ENCODE measurements at places on chromosomes 5 and 9.

GRCh38 chr5:168366116-168366515 is 74.7 kb downstream of the WWC1 start:
- no peak for DNase-seq

DNA sequence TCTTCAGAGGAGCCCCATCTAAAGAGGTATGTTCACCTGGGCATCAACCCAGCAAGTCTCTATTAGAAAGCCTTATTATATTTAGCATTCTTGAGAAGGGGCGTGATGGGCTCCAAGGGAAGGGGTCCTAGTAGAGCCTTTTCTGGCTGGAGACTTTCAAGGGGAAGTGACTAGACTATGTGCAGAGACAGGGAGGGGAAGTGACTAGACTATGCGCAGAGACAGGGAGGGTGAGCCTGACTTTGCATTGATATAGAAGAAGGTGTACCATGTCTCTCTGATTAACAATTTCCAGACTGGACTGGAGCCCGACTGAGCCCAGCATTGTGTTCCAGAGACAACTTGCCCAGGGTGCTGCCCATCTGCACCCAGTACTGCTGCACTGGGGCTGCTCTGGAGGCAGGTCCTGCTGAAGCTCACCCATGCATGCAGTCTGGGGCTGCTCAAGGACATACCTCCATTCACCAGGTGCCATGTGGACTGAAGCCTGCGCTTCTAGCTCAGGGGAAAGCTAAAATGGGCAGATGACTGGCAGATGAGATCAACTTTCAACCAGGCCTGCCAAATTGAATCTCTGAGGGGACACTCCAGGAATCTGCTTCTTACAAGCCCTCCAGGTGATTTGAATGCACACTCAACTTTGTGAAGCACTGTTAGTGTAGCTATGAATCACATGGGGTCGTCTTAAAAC is 83.0 kb upstream of the GNA14 start:
- DNase-seq = no peak

DNA sequence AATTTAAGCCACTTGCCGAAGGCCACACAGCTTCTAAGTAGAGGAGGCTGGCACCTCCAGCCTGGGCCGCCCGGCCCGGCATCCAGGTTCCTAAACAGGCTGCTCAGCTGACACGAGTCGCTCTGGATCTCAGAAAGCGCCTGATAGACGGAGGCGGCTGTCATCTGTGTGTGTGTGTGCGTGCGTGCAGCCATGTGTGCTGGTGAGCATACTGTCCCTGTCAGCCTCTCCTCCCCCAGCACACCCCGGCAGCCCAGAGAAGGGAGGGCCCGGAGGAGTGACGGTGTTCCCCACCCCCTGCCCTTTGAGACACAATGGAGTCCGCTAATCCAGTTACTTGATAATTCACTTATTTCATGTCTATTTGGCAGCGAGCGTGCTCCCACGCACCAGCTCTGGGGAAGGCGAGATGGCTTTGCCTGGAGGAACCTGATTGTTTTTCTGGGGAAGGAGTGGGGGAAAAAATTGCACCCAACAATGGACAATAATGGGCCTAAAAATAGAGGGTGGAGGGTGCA is 20.0 kb downstream of the NTNG2 start:
- no peak for DNase-seq

- DNase-seq = no peak
These were observed 299.9 kb upstream of the MSX2 start for GRCh38 chr5:174424219-174425053.

DNA sequence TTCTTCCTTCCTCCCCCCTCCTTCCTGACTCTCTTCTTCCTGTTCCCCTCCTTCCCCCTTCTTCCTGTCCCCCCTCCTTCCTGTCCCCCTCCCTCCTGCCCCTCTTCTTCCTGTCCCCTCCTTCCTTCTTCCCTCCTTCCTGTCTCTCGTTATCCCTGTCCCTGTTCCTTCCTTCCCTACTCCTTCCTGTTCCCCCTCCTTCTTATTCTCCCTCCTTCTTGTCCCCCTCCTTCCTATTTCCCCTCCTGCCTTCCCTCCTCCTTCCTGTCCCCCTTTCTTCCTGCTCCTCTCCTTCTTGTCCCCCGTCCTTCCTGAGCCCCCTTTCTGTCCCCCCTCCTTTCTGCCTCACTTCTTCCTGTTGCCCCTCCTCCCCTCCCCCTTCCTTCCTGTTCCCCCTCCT is 70.6 kb downstream of the COL5A1 start:
- no peak for DNase-seq

DNA sequence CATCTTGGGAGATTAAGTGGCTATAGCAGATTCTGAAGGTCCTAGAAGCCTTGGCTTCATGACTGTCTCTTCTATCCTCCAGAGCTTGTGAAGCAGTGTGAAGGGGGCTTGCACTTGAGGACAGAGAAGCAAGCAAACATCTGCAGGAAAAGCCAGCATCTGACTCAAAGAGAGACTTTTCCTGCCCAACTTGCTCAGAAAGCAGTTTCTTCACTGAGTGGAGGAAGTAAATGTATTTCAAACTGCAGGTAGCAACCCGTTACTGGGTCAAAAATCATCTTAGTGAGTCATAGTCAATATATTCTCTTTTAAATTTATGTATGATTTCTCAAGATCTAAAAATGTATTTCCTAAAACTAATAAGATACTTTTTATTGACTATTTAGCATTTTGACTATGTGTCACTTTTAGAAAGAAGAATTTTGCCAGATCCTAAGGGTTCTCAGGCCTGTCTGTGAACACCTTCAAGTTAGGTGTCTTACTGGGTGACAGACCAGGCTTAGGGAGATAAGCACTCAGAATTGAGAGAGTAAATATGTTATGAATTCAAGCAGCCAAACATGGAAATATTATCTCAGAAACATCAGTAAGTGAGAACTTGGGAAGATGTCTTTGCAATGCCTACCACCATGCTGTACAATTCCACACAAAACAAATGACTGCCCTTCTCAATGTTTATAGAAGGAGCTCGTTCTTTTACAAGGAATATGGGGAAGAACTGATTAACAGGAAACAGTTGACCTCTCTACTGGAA is 72.6 kb upstream of the DMAC1 start:
- DNase-seq = no peak

DNA sequence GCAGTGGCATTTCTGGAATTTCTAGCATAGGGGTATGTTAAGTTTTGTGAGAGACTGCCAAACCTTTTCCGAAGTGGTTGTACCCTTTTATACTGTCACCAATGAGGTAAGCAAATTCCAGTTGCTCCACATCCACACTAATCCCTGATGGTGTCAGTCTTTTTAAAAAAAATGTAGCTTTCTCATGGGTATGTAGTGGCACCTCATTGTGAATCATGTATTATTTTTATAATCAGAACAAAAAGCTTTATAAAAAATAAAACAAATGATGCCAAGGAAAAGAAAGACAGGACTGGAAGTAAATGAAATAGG is 93.4 kb upstream of the CLINT1 start:
- DNase-seq = no peak

GRCh38 chr5:165573445-165573844 is 2068.0 kb downstream of the MAT2B start:
- no peak for DNase-seq
